Esophagus mucosa (tissue), 1 donor: ENCODE measurements at places on chromosomes 16 and 17. TPM values are rescaled to one million over a fixed set of nuclear protein-coding genes. Genes with fewer than 3 reads are reported as not detected.

- ATAC-seq: peak; percentile 64
Measured at GRCh38 chr17:40307001-40307730, 1.8 kb upstream of the RARA start.

DNA sequence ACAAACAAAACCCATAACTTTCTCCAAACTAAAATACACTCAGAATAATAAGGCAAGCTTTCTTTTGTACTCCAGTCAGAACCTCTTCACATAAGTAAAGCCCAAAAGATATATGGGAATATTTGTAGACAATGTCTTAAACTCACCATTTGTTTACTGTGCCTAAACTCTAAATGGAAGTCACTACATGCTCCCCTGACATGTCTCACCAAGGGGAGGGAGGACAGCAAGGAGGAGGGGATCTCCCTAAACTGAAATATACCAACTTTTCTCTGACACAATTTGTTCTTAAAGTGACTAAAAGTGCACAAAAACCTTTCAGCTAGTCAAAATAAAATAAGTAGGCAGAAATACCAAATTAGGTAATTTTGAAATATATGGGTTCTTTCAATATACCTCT is 38.5 kb downstream of the GRB7 start:
- no peak for ATAC-seq

DNA sequence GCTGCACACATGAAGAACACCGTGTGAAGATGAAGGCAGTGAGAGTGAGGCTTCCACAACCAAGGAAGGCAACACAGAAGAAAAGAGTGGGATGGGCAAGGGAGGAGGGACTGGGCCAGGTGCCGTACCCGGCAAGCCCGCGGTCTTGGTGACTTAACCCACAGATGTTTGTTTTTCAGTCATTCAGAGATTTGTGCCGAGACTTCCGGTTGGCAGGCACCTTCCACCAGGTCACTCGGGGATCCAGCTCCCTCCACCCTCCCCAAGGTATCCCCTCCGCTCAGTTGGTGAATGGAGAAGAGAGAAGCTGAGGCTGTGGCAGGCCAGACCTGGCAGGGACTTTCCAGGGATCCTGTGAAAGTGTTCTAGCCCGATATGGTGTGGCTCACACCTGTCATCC is 4.9 kb upstream of the KREMEN2 start:
- no peak for ATAC-seq

DNA sequence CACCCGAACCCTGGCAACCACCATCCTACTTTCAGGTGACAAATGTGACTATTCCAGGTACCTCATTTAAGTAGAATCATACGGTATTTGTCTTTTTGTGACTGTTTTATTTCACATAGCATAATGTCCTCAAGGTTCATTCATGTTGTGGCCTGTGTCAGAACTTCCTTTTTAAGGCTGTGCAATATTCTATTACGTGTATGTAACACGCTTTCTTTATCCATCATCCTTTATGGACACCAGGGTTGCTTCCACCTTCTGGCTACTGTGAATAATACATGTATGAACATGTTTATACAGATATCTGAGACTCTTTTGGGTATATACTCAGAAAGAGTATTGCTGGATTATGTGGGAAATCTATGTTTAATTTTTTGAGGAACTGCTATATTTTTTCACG is 28.7 kb upstream of the RSL1D1 start:
- peak; percentile 72 for ATAC-seq

- peak; percentile 77 for ATAC-seq
Measured at GRCh38 chr17:39239640-39240314, 14.0 kb upstream of the STAC2 start.

DNA sequence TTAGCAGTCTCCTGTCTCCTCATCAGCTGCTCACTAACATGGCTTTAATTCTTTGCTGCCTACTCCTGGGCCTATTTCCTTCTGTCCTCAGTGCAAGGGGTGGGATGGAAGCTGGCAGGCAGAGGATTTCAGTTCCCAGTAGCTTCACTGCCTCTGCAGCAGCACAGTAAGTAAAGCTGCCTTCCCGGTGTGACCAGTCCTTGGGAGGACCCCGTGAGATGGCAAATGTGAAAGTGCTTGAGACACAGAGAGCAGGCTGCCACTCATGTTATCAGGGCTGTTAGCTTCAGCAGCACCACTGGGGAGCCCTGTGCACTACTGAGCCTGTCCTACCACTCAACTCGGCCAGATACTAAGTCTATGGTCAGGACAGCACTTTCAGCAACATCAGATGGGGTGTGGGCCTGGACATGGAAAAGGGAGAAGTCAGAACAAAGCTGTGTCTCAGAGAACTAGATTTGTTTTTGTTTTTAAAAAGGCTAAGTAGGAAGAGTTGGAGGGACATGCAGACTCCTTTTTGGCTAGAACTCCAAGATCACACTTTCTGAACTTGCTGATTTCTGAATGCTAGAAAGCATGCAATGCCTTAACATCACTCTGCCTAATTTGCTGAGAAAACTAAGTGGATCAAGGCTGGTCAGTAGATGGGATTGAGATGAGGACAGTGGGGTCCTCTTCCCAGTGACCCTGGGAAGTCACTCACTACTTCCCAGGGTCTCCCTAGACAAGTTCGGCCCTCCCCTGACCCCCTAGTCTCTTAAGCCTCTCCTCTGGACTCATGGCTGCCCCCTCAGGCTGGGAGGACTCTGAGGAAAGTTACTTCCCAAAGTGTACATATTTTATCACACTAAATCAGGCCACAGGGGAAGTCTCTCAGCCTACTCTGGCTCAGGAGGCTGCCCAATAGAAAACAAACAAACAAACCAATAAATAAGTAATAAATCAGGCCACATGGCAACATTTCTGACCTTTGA is 1.1 kb downstream of the ACSF2 start:
- peak; percentile 25 for ATAC-seq

- ATAC-seq: peak; percentile 61
Measured at GRCh38 chr16:84618581-84619460, 943 bp upstream of the COTL1 start.

GRCh38 chr17:4499431-4500190 is 930 bp downstream of the SPNS2 start:
- peak; percentile 17 for ATAC-seq

DNA sequence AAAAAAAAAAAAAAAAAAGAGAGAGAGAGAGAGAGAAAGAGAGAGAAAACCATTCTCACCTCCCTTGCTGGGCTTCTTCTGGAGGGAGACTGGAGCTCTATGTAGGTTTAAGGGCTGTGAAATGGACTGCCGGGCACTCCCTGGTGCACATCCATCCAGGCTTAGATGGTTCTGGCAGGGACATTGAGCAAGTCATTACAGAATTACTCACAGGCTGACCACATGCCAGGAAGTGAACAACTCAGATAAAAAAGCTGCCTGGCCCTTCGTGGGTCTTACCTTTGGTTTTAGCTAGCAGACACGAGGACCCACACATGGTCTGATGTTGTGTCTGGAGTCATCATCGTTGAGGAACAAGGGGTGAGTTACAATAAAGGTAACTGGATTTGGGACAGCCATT is 847.4 kb upstream of the EEF2KMT start:
- ATAC-seq: no peak

DNA sequence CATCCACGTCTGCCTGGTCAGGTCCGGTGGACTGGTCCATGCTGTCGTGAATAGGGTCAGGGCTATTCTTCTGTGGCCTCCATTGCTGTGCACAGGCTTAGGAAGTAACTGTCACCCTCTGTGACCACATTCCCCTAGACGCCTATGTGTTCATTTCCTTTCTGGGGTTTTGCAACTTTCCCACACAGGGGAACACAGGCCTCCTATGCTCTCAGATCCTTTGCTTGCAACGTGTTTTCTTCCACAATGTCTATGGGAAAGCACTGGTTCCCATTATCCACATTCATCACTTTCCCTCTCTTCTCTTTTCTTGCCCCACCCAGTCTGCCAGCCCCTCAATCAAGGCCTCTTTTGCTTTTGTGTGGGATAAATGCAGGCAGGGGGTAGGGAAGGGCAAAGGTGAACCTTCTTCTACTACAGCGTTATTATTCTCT is 43.2 kb upstream of the DNAJA2 start:
- peak; percentile 40 for ATAC-seq

GRCh38 chr16:30485818-30486436 is 13.4 kb downstream of the ITGAL start:
- no peak for ATAC-seq

GRCh38 chr17:77058016-77058415 is 82.8 kb upstream of the SEC14L1 start:
- ATAC-seq: no peak

DNA sequence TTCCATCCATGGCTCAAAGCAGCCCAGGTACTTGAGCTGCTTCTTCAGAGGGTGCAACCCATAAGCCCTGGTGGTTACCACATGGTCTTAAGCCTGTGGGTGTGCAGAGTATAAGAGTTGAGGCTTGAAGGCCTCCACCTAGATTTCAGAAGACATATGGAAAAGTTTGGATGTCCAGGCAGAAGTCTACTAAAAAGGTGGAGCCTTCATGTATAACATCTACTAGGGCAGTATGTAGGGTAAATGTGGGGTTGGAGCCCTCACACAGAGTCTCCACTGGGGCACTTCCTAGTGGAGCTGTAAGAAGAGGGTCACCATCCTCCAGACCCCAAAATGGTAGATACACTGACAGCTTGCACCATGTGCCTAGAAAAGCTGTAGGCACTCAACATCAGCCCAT is 120.9 kb downstream of the HS3ST3A1 start:
- no peak for ATAC-seq

GRCh38 chr16:22262460-22262859 is 34.7 kb upstream of the POLR3E start:
- no peak for ATAC-seq

DNA sequence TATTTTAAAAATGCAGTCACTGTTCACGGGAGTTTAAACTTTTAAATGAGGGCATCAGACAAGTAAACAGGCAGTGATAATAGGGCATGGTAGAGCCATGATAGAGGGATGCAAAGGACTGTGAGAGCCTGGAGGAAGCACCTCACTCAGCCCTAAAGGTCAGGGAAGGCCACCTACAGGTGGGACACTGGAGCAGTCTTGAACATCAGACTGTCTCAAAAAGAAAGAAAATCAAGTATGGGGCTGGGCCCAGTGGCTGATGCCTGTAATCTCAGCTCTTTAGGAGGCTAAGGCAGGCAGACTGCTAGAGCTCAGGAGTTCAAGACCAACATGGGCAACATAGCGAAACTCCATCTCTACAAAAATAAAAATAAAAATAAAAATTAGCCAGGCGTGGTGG is 31.0 kb upstream of the DHRS7B start:
- ATAC-seq: no peak

GRCh38 chr17:542943-543342 is 171.7 kb downstream of the VPS53 start:
- ATAC-seq: no peak

GRCh38 chr17:28501421-28502284 is 4.5 kb upstream of the FOXN1 start:
- ATAC-seq: no peak

DNA sequence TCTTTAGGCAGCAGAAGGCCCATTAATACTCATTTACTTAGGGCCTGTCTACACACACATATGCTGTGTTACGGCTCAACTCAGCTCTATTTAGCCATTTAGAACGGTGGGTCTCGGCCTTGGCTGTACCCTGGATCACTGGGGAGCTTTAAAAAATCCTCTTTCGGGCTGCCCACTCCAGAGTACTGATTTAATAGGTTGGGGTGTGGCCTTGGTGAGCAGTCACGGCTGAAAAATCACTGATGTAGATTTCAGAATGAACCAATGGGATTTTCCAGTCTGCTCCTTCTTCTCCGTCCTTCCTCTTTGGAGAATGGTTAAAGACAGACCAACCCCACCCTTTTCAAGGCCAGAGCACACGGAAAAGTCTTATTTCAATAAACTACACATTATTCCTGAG is 223.5 kb downstream of the CCDC182 start:
- ATAC-seq: no peak

DNA sequence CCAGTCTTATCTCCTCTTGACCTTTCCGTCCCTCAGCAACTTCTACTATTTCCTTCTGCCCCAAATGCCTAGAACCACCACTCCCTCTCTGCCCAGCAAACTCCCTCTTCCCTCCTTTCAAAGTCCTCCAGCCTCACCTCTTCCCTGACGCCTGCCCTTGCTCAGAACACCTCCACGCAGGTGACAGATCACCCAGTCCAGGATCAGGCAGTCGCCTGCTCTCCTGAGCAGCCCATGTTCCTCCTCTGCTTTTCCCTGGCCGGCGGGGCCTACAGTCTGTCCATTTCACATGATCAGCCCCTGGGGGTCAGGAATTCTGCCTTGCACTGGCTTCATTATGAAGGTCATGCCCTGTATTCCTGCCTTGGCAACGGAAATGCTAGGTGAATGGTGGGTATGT is 422 bp downstream of the CD300LF start:
- ATAC-seq: no peak

- no peak for ATAC-seq
Measured at GRCh38 chr16:615122-615521, 15.7 kb upstream of the WFIKKN1 start.

DNA sequence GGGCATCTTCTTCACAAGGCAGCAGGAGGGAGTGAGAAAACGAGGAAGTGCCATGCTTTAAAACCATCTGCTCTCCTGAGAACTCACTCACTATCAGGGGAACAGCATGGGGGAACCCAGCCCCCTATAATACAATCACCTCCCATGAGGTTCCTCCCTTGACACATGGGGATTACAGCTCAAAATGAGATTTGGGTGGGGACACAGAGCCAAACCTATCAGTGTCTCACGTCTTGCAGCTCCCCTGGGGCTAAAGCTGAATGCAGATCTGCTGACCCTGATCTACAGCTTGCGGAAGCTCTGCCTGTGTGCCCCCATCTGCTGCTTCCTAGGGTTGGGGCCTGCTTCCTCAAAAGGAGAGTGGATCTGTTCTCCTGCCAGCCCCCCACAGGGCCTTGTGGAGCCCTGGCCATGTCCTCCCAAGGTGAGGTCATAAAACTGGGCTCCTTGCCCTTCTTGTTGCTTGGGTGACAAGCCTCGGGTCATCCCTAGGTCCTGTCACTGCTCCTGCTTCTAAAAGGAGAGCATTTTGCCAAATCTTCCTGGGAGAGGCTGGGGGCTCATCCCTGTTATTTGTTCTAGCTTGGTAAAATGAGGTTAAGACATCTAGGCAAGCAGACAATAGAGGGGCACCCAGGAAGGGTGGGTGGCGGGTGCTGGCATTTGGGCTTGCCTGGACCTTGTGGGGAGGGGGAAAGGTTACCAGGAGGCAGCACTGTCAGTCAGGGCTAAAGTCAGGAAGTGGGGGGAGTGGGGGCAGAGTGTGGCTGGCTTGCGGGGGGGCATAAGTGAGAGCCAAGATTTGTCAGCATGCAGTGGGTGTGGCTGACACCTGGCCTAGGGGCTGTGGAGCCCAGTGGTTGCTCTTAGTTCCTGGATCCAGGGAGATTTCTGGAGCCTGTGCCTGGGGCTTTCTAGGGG is 16.0 kb downstream of the KRT33A start:
- no peak for ATAC-seq

GRCh38 chr16:75446416-75446815 is 13.1 kb upstream of the CFDP1 start:
- no peak for ATAC-seq

GRCh38 chr16:84847564-84848355 is 28.0 kb downstream of the CRISPLD2 start:
- ATAC-seq: no peak

GRCh38 chr17:28712032-28712704 is 480 bp upstream of the PROCA1 start:
- peak; percentile 1 for ATAC-seq

- ATAC-seq: peak; percentile 4
Measured at GRCh38 chr17:79008666-79009387, 737 bp downstream of the CANT1 start.

The ATP2A1 gene
- 0.48 TPM for total RNA-seq

The CCDC200 gene
- total RNA-seq: not detected

The KRTAP4-3 gene
- not detected for total RNA-seq

The TBCD gene
- 55.5 TPM for total RNA-seq

The CCL18 gene
- 0.44 TPM for total RNA-seq

The SOST gene
- total RNA-seq: not detected

The BOLA2B gene
- total RNA-seq: 131 TPM

The SLC5A10 gene
- total RNA-seq: 0.64 TPM

The CAVIN1 gene
- 67.0 TPM for total RNA-seq

The TNS4 gene
- 52.1 TPM for total RNA-seq
